Activated T-helper 17 cell treated with anti-CD3 and anti-CD28 coated beads, Interleukin-2, amount 50 U/mL, for 72 hours (primary cell): ENCODE measurements at places on chromosomes 16 and 17. TPM values are rescaled to one million over a fixed set of nuclear protein-coding genes. Genes with fewer than 3 reads are reported as not detected.

- no peak for ATAC-seq
Measured at GRCh38 chr17:49510059-49510719, 15.1 kb downstream of the NGFR start.

Gene CLDN7
- 1.0 TPM for total RNA-seq

GRCh38 chr16:61936522-61936921 is 99.7 kb downstream of the CDH8 start:
- no peak for ATAC-seq

DNA sequence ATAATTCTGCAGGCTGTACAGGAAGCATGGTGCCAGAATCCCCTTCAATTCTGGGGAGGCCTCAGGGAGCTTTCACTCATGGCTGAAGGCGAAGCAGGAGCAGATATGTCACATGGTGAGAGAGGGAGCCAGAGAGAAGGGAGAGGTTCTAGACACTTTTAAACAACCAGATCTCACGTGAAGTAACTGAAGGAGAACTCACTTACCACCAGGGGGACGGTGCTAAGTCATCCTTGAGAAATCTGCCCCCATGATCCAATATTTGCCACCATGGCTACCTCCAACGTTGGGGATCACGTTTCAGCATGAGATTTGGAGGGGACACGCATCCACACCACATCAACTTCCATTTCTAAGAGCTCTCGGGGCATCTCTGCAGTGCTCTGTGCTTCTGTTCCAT is 37.4 kb upstream of the GNA13 start:
- ATAC-seq, result no peak

Gene TSPOAP1
- 97.2 TPM for total RNA-seq
